Heart right ventricle (tissue), 16 donors: ENCODE measurements at places on chromosomes 1 and 21. TPM values are rescaled to one million over a fixed set of nuclear protein-coding genes. Genes with fewer than 3 reads are reported as not detected.

Gene SLAMF7
- 0.11 TPM for total RNA-seq

DNA sequence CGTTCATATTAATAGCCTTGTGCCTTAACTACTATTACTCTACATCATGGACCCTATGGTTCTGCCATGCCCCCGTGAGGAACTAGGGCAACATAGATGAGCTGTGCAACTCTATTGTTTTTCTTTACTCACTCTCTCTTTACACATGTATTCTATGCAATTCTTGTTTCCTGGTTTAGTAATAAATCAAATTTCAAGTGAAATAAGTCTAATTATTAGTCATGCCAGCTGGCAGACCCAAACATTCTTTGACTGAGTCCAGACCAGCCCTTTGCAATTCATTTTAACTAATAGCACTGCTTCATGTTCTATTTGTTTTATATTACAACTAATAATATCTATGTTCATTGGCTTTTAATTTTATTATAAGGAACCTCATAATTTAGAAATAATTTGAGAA lies 789.3 kb upstream of the ADAMTS5 start:
- no peaks in the 10 kb centered on the region for H3K4me1 ChIP-seq
- DNase-seq: no peak
- no peaks in the 10 kb centered on the region for H3K27me3 ChIP-seq
- H3K4me3 ChIP-seq: no peak overlapping the region

DNA sequence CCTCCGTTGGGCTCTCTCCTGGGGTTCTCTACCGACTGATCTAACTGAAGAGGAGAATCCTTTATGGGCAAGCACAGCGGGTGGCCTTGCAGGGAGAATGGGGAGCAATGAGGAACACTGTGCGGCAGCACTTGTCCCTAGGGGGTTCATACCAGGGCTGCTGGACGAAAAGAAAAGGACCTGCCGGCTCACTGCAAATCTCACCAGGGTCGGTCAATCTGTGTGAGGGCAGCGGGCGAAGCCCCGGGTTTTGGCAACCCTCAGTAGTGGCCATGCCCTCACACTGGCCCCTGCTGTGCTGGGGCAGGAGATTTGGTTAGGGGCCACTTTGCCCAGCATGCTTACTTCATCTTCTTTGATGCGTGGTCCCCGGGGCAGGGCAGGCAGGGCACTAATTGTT lies 5.9 kb downstream of the LHX9 start:
- DNase-seq: no peak
- H3K36me3 ChIP-seq: no peaks in the 10 kb centered on the region
- no peak overlapping the region for H3K4me3 ChIP-seq
- peaks cover 76% of the 10 kb centered on the region for H3K27me3 ChIP-seq
- H3K27ac ChIP-seq: no peak overlapping the region

DNA sequence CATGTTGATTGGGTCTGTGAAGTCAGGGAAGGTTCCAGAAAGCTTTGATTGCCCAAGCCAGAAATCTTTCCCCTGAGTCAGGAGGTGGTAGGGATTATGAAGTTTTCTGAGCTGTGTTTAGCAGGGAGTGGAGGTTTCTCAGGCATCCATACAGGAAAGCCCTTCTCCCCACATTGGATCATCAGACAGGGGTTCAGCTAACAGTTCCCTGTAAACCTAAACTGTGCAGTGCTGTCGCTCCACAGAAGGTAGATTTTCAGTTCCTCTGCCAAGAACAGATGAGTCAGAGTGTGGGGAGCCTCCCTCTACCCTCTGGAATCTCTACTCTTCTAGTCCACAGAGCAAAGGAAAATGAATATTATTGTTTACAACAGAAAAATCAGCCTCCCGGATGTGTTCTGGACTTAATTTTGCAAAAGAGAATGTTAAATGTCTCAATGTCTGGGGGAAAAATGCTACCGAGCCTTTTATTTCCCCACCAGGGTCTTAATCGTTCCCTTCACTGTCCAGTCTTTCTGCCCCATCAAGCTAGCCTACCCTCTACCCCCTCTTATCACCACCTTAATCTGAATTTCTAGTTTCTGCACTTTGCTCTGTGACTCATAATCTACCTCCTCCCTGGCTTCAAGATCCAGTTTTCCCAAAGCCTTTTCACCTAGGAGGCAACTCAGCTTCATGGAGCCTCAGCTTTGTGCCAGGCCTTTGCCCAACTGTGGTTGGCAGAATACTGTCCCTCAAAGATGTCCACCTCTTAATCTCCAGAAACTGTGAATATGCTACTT lies 355.6 kb downstream of the PRDM2 start:
- H3K4me3 ChIP-seq: no peak overlapping the region
- no peak overlapping the region for H3K27ac ChIP-seq
- H3K36me3 ChIP-seq: no peaks in the 10 kb centered on the region
- no peaks in the 10 kb centered on the region for H3K4me1 ChIP-seq
- no peak for DNase-seq
- peaks cover 8% of the 10 kb centered on the region for H3K27me3 ChIP-seq

GRCh38 chr1:179812501-179813292 lies 64.9 kb downstream of the TOR1AIP2 start:
- DNase-seq: no peak
- H3K27ac ChIP-seq: no peak overlapping the region
- peaks cover 40% of the 10 kb centered on the region for H3K4me1 ChIP-seq
- H3K4me3 ChIP-seq: no peak overlapping the region

- H3K4me3 ChIP-seq: no peak overlapping the region
- H3K4me1 ChIP-seq: no peaks in the 10 kb centered on the region
- DNase-seq: no peak
- H3K27me3 ChIP-seq: no peaks in the 10 kb centered on the region
Observed at GRCh38 chr1:155591770-155592169, 18.2 kb upstream of the MSTO1 start.

GRCh38 chr1:67390041-67390887 lies 39.9 kb downstream of the SERBP1 start:
- no peak overlapping the region for H3K4me3 ChIP-seq
- H3K36me3 ChIP-seq: peaks cover 2% of the 10 kb centered on the region
- peaks cover 15% of the 10 kb centered on the region for H3K4me1 ChIP-seq
- H3K27ac ChIP-seq: no peak overlapping the region
- no peaks in the 10 kb centered on the region for H3K27me3 ChIP-seq
- DNase-seq: no peak
